ENCODE measurements at places on chromosomes 5 and 9.

DNA sequence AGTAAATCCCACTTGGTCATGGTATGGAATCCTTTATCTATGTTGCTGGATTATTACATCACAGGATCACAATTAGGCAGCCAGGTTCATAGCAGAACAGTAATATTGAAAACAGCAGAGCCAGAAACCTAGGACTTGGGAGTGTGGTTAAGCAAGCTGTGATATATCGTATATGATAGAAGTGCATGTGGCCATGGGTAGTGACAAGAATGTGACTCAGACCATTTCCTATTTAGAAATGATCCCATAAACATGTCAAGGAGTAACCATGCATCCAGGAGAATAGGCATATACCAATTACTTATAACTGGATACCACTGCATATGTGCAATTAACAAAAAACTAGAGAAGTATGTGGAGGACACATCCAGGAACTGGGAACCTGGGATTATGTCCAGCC, 31.2 kb downstream of the AMBP start:
- DNase-seq, result no peak

DNA sequence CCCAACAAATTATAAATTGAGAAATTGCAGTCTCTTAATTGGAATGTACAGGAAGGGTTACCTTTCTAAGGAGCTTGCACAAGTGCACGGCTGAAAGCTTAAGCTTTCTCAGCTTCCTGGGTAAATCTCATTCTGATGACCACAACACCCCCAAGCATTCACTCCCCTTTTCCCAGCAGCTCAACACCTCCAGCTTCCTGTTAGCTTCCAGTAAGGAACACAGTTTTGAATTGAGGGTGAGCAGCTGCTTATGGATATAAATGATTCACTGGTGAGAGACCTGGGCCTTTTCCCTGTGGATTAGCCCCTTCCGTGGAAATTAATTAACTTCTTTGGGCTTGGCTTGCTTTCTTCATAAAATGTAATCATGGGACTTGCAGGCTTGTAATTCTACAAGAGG, 101.2 kb downstream of the SLC28A3 start:
- no peak for DNase-seq

GRCh38 chr9:92187989-92188714, 72.9 kb upstream of the SPTLC1 start:
- no peak for DNase-seq

GRCh38 chr5:116626272-116626723, 51.7 kb upstream of the SEMA6A start:
- no peak for DNase-seq

- no peak for DNase-seq
Observed at GRCh38 chr5:149471406-149472183, 79.6 kb downstream of the CSNK1A1 start.

- no peak for DNase-seq
Observed at GRCh38 chr5:131067636-131068035, 97.4 kb downstream of the HINT1 start.

DNA sequence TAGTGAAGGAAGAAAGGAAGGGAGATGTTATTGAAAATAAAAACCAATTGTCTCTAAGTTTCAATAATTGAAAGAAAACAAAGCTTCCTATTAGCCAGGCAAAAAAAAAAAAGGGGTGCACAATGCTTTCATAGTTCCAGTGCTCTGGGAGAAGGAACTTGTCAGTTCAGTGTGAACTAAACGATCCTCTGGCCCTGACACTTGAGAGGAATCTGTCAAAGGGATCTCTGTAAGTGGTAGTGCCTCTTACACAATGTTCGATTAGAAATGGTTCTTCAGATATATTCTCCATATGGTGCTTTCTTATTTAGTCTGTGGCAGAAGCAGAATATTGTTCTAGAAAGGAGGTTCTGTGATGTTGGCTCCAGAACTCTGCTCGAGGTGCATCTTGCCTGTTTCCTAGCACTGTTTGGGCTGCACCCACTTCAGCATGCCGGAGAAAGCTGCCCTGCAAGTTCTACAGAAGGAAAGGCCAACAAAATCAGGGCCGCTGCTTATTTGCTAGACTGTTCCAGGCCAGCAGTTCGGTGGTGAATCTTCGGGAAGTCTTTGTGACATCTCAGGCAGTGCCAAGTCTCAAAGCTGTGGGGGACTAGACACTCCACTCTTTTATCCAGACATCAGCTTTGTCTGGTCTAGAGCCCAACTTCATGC, 90.9 kb downstream of the PIK3R1 start:
- no peak for DNase-seq

GRCh38 chr5:171825051-171825450, 39.4 kb downstream of the SMIM23 start:
- no peak for DNase-seq

- no peak for DNase-seq
Observed at GRCh38 chr9:91395106-91395552, 28.5 kb downstream of the NFIL3 start.

DNA sequence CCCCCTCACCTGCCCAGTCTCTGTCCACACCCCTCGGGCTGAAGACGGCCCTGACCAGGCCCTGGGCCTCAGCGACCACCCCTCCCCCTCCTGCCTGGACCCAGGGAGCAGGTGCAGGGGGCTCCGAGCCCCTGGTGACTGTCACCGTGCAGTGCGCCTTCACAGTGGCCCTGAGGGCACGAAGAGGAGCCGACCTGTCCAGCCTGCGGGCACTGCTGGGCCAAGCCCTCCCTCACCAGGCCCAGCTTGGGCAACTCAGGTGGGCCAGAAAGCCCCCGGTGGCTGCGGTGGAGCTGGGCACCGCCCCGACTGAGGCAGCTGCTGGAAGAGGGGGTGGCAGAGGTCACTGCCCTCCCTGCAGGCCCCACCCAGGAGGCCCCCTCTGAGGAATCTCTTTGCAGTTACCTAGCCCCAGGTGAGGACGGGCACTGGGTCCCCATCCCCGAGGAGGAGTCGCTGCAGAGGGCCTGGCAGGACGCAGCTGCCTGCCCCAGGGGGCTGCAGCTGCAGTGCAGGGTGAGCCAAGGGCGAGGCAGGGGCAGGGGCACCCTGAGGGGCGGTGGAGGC, 7.7 kb downstream of the ENTPD8 start:
- no peak for DNase-seq

GRCh38 chr9:136995362-136995761, 1.0 kb downstream of the CLIC3 start:
- DNase-seq, result no peak

- DNase-seq, result no peak
Observed at GRCh38 chr9:101848485-101848919, 110.1 kb upstream of the GRIN3A start.

DNA sequence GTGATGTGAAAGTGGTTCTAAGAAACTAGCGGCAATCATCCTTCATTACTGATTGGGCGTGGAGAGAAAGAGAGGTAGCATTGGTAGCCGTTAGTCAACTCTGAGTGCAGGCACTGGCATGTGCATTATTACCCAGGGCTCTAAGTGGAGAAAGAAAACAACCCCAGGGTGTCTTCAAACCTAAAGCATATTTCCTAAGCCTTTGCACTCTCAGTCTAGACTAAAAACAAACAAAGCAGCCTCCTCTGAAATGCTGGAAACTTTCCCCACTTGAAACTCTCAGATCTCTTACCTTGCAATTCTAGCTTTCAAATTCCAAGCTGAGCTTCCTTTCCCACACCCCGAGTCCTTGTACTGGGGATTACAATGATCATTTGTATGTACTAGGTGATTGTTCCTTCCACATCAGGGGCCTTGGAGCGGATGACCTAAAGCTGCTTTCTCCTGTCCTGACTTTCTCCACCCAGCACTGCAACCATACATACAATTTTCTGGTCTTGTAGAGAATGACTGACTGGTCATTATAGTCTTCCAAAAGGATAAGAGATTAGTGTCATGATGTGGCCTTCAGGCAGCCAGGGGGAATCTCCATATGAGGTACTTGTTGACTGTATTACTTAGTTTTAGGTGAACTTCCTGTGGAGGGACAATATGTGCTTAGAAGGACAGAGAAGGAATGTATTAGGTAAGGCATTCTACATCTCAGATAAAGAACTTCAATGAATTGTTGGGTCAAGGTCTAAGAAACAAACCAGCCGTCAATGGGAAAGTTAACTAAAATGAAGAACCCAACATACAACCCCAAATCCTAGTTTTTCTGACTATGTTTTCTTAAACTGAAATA, 98.3 kb upstream of the CDKN2B start:
- DNase-seq, result no peak

Data from activated T-cell treated with anti-CD3 and anti-CD28 coated beads for 1 hour (primary cell).